Frontal cortex (tissue), 4 donors: ENCODE measurements at places on chromosomes 11 and 22.

DNA sequence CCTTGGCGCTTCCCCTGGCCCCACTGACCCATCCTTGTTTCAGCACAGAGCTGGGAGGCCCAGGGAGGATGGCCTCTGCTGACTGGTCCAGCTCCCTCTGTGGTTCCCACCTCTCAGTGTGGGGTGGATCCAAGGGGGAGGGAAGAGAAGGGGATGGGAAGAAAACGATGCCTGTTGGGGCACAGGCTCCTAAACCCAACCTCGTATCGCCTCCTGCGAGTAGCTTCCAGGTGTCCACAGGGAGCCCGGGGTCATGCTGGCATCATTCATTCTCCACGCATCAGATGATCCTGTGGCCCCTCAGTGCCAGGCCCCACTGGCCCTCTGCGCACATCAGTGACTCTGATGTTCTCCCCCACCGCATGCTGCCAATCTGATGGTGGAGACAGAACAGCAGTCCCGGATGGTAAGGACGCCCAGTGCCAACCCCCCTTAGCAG, 5.1 kb downstream of the MYEOV start:
- DNase-seq: no peak

- DNase-seq: no peak
These were observed 18.0 kb downstream of the CLDN5 start for GRCh38 chr22:19506212-19506611.

DNA sequence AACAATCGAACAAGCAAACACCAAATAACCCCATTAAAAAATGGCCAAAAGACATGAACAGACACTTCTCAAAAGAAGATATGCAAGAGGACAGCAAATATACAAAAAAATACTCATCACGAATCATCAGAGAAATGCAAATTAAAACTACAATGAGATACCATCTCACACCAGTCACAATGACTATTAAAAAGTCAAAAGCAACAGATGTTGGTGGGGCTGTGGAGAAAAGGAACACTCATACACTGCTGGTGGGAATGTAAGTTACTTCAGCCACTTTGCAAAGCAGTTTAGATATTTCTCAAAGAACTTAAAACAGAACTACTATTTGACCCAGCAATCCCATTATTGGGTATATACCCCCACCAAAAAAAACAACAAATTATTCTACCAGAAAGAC, 51.3 kb upstream of the FLI1 start:
- no peak for DNase-seq

DNA sequence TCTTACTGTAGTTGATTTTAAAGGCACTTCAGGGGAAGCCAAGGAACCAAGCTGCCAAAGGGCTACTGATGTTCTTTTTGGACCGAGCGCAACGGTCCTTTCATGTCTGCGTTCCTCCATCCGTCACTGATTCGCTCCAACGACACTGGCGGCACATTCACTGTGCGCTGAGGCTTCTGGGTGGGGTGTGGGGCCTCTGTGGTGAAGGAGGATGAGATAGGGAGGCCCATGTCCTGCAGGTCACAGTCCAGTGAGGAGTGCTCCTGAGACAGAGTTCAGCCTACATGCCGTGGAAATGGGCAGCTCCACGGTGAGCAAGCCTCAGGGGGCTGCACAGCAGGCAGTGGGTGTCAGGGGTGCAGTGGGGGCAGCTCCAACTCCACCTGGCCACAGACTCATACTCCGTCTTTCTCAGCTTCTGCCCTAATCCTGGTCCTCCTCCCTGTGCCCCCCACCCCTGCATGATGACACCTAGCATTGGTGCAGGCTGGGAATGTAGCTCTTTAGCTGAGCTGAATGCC, 87.8 kb upstream of the SHANK2 start:
- no peak for DNase-seq

- DNase-seq: no peak
These were observed 28.2 kb downstream of the GGT5 start for GRCh38 chr22:24216541-24217209.

- no peak for DNase-seq
These were observed 25.6 kb downstream of the RPL3 start for GRCh38 chr22:39293766-39294368.

- no peak for DNase-seq
These were observed 19.4 kb upstream of the DGKZ start for GRCh38 chr11:46327829-46328228.

GRCh38 chr11:21053466-21053865, 384.1 kb downstream of the NELL1 start:
- DNase-seq: no peak

DNA sequence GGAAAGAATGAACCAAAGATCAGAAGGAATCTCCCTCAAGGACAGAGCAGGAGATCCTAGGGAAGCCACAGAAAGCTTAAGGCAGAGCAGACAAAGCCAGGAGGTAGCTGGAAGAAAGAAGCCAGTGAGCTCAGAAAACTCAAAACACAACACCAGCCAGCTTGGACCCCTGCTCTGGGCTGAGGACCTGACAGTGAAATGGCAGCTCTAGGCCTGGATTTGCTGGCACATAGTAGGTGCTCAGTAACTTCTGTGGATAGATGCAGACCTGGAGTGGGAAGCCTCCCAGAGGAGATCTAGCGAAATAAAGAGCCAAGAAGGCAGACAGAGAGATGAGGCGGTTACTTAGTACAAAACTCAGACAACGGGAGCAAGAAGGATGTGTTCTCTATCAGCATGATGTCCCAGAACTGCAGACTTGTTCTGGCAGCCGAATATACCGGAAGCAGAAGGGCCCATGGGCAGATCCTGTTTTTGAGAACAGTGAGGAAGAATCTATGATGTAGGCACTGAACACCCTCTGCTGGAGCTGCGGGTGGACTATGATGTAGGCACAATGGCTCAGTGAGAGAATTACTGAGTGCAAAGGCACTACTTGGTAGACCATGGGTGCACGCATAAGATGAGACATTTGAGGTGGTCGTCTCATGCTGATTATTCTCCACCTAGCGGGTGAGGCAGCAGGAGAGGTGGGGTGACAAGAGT, 4.8 kb downstream of the ROBO4 start:
- DNase-seq: no peak

GRCh38 chr22:24437741-24438328, 10.4 kb downstream of the ADORA2A start:
- DNase-seq: no peak

DNA sequence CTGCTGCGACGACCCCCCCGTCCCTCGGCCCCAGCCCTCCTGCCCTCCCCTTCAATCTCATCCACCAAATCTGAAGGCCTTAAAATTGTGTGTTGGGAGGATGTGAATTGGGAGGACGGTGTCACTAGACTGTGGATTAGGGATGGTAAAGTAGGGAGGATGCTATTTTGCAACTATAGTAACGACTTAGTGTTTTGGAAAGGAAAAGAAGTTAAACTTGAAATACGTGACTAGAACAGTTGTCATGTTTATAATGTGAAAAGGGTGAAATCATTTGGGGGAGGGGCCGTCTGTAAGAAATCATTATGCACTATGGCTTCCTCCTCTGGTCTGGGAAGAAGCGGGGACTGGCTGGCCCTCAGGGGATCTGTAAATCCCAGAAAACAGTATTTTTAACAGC, 43.4 kb upstream of the NNMT start:
- DNase-seq: no peak

- no peak for DNase-seq
These were observed 17.0 kb upstream of the CHKA start for GRCh38 chr11:68138237-68138636.

DNA sequence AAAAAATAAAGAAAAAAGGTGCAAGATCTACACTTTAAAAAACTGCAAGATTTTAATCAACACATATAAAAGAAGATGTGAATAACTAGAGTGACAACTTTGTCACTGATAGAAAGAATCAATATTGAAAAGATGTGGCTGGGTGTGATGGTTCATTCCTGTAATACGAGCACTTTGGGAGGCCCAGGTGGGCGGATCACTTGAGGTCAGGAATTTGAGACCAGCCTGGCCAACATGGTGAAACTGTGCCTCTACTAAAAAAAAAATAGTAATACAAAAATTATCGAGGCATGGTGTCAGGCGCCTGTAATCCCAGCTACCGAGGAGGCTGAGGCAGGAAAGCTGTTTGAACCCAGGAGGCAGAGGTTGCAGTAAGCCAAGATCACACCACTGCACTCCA, 21.0 kb upstream of the FBLN1 start:
- DNase-seq: no peak

DNA sequence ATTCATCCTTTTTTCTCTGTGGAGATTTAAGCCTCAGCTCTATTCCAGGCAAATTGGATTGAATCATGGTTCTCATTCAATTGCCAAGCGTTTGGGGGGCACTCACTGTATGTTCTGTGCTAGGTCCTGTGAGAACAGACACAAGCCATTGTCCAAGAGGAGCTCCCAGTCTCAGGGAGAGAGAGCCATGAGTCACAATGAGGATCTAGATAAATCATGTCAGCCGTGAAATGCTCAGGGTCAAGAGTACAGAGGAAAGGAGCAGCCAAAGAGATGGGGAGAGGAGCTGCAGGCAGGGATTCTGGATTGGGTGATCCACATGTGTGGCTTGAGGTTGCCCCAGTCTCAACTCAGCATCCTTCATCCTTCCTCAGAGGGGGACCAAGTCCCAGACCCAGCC, 93.6 kb downstream of the FEZ1 start:
- no peak for DNase-seq

DNA sequence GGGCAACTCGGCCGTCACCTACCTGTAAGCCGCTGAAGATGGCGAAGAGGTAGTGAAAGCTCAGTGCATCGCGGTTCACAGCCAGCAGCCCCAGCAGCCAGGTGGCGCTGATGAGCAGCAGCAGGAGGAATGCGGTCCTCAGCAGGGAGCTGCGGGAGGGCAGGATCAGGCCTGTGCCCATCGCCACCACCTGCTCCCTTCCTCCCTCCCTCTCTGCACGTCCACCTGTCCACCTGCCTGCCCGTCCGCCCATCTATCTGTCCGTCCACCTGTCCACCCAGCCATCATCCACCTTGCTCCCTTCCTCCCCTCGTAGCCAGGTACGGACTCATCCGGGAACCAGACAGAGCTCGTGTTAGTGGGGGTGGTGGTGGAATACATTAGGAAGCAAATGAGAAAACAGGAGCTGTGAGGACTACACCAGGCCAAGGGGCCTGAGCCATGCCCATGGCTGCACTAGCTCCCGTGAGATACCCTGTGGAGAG, 32.2 kb downstream of the TRMU start:
- peak; percentile 74 for DNase-seq

DNA sequence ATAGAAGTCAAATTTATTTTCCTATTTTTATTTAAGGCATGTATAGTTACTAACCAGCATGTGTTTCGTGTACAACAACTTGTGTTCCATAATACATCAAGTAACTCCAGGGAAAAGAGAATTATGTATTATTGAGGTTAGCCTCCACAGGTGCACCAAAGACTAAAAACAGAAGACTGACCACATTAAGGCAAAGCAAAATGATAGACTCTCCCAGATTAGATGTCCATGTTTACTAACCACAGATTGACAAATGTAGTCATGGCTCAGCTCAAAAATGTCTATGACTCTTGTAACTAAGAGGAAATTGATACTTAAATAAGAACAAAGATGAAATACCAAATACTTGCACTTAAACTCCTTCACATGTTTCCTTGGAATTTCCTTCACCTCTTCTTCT, 238.5 kb downstream of the METTL15 start:
- no peak for DNase-seq

- no peak for DNase-seq
These were observed 47.9 kb downstream of the PACSIN2 start for GRCh38 chr22:42967005-42967404.
